NCI-H1930 (cell line): ENCODE measurements at places on chromosomes 1 and 21.

DNA sequence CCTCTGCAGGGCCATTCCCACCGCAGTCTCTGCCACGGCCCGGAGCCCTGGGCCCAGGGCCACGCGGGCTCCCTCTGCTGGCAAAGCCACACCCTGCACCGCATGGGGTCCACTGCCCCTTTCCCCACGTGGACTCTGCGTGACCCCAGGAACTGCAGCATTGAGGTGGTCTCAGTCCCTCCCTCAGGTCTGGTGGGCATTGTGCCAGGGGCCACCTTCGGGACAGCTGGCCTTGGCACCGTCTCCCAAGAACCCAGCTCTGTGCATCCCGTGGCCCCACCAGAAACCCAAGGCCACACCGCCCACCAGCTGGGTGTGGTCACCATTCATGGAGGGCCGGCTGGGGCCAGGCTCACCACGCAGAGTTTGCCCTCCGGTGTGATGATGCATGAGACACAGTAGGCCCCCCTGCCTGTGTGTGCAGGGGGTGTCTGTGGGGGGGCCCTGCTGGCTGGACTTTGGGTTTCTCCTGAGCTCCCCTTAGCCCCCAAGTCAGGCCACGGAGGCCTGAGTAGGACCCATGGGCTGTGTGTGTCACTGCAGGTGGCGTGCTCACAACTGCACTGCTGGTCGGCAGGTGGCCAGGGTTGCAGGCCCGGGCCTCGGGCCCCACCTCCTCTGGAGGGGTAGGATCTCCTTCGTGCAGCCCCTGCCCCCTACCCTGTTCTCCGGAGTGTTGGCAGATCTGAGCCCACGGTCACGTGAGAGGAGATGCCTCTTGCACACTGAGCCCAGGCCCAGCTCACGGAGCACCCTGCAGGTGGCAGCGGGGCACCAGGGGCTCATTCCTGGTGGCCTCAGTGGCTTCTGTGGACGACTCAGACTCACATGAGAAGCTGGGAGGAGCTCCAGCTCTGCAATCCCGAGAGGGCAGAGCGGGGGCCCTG is 5.8 kb downstream of the VWA1 start:
- no peak for DNase-seq

GRCh38 chr1:56472860-56473259 is 106.5 kb downstream of the PLPP3 start:
- no peak for DNase-seq

DNA sequence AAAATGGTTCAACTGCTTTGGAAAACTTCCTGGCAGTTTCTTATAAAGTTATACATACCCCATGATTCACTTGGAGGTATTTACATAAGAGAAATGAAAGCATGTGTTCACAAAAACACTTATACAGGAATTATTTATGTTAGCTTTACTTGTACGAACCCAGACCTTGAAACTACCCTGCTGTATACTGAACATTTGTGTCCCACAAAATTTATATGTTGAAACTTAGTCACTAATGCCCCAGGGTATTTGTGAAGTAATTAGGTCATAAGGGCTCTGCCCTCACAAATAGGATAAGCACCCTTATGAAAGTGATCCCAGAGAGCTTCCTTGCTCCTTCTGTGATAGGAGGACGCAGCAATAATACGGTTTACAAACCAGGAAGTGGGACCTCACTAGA is 42.7 kb upstream of the B3GALT2 start:
- DNase-seq, result no peak

DNA sequence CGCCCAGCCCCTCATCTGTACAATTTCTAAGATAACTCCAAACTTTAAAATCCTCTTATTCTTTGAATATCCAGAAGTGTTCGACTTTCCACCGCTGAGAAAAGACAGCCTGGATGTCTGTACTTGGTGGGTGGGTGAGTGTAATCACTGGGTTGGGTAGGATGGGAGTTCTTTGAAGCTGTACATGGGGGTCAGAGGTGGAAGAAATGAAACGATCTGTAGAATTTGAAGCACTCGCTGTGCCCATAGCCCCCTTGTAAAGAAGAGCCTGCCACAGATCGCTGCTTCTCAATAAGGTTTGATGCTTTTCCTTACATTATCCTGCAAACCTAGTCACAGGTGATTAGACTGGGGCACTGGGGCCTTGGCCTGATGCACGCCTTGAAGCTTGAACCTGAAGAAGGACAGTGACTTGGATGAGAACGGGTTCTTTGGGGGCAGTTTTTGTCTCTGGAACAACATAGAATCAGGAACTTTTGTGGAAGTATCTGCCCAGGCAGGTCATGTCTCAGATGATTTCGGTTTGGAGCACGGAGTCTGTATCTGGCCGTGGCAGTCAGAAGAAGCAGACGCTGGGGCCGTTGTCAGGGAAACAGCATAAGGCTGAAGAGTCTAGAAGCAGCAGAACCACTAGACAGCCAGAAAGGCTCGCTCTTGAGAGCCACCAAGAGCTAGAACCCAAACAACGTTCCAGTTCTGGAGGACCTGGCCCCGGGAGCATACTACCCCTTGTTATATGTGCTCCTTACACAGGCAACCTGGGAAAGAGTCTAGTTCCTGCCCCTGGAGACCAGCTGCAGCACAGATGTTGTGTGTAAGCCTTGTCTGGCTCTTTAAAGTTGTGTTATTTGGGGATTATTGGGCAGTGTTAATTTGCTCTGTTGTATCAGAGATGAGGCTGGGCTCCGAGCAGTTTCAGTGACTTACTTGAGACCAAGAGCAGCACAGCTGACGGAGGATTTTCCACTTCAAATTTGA is 45.1 kb upstream of the SCCPDH start:
- DNase-seq, result no peak

DNA sequence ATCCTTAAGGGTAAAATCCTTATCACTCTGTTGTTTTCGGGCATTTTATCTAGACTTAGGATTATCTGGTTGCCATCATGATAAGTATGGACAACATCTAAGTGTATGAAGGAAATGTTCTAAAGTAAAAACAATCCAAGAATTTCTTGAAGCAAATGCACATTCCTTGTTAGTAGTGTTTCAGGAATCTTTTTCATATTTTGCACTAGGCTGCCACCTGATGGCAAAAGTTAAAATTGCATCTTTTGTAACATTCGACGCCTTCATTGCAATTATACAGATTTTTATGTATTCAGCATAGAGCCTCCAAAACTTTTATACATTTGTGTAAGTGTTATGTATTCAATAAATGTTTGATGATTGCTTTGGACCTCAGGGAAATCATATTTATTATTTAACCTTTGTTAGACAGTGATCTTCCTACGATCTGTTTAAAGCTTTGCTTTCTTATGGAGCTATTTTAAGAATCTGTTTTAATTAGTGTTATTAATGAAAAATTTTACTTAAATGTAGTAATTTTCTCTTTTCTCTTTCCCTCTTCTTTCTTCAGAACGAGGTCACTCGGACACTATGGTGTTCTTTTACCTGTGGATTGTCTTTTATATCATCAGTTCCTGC is 49.4 kb upstream of the KIAA1614 start:
- DNase-seq, result peak; percentile 27
